ENCODE measurements at places on chromosomes 1 and 21. TPM values are rescaled to one million over a fixed set of nuclear protein-coding genes. Genes with fewer than 3 reads are reported as not detected.

GRCh38 chr1:83970114-83970513 lies 28.8 kb downstream of the TTLL7 start:
- no peaks in the 10 kb centered on the region for H3K27me3 ChIP-seq
- no peaks in the 10 kb centered on the region for H3K36me3 ChIP-seq
- no peak overlapping the region for H3K4me3 ChIP-seq
- H3K27ac ChIP-seq: no peak overlapping the region
- DNase-seq: no peak

GRCh38 chr1:240652549-240652948 lies 40.6 kb upstream of the GREM2 start:
- H3K27me3 ChIP-seq: no peaks in the 10 kb centered on the region
- H3K36me3 ChIP-seq: no peaks in the 10 kb centered on the region
- H3K27ac ChIP-seq: no peak overlapping the region

GRCh38 chr1:157849229-157849875 lies 7.7 kb upstream of the CD5L start:
- H3K27me3 ChIP-seq: no peaks in the 10 kb centered on the region
- H3K27ac ChIP-seq: peak overlapping the region; percentile 86
- H3K36me3 ChIP-seq: no peaks in the 10 kb centered on the region
- H3K4me1 ChIP-seq: peaks cover 64% of the 10 kb centered on the region
- H3K4me3 ChIP-seq: peak overlapping the region; percentile 42

- H3K4me3 ChIP-seq: no peak overlapping the region
- DNase-seq: no peak
- H3K4me1 ChIP-seq: no peaks in the 10 kb centered on the region
- H3K36me3 ChIP-seq: no peaks in the 10 kb centered on the region
- no peaks in the 10 kb centered on the region for H3K27me3 ChIP-seq
- H3K27ac ChIP-seq: no peak overlapping the region
Measured at GRCh38 chr1:91613595-91613994, 112.9 kb downstream of the CDC7 start.

DNA sequence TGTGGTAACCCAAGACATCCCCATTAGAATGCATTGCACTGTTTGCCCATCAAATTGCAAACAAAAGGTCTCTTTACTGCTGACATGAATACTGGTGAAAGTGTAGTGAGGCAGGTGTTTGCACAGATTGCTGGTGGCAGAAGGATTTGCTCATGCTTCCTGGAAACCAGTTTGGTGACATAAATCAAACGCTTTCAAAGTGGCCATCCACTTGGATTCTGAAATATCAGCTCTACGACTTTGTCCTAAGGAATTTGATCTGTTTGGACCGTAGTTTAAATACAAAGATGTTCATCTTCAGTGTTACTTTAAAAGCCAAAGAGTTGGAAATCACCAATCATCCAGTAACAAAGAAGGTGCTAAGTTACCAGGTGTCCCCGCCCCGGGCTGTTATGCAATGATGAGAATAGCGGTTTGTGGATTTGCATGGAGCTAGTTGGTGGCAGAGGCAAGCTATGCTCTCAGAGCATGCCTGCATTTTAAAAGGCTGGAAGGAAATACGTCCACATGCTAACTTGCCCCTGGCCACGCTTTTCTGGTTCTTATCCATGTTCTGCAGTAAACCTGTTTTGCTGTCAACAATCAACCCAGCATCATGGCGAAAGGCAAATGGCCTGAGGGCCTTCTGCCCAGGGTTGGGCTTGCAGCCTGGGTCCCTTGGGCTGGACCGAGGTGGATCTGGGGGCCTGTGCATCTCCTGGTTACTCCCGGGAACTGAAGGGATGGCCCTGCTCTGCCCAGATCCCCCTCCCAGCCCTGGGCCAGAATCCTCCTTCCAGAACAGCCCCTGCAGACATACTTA lies 49.2 kb downstream of the UMODL1 start:
- peak; percentile 58 for DNase-seq
- H3K27ac ChIP-seq: no peak overlapping the region
- peaks cover 57% of the 10 kb centered on the region for H3K27me3 ChIP-seq

DNA sequence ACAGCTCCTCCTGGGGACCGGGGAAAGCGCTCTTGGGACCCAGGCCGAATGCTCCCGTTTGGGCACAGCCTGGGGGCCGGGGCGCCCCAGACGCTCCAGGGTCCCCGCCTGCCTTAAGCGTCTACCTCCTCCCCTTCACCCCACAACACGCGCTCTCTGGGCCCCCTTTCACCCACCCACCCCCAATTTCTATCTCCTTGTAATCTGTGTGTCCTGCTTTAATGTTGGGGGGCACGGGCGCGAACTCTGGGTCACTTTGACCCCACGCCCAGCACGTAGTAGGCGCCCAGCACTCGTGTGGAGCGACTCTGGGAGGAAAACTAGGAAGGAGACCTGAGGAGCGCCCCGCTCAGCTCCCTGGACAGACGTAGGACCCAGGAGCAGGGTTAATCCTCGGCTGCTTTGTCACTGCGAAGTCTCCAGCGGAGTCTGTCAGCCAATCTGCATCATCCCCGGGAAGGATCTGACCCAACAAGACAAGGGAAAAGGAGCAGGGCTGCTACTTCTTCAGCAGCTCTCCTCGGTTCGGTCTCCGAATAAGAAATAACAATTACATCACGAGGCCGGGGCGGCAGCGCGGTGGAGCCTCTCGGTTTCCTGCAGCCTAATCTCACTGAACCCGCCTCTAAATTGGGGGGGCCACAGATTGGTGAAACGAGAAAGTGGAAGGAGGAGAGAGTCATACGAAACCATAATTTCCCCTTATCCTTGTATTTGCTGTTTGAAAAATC lies 757 bp upstream of the NRIP1 start:
- no peaks in the 10 kb centered on the region for H3K36me3 ChIP-seq
- H3K27me3 ChIP-seq: no peaks in the 10 kb centered on the region
- H3K4me1 ChIP-seq: peaks cover 35% of the 10 kb centered on the region
- H3K4me3 ChIP-seq: peak overlapping the region; percentile 72
- peak overlapping the region; percentile 94 for H3K27ac ChIP-seq

DNA sequence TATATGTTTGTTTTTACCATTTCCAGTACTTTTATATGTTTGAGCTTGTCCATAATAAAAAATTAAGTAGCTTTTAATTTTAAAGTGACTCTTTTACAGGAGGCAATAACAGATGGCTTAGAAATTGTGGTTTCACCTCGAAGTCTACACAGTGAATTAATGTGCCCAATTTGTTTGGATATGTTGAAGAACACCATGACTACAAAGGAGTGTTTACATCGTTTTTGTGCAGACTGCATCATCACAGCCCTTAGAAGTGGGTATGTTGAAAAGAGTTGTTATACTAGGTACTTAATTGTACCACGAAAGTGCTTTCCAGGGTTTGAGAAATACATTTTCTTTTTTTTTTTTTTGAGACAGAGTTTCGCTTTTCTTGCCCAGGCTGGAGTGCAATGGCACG lies 46.1 kb downstream of the RNF2 start:
- H3K27me3 ChIP-seq: no peaks in the 10 kb centered on the region
- H3K36me3 ChIP-seq: peaks cover 15% of the 10 kb centered on the region
- H3K4me3 ChIP-seq: no peak overlapping the region
- H3K27ac ChIP-seq: no peak overlapping the region
- DNase-seq: no peak
- H3K4me1 ChIP-seq: no peaks in the 10 kb centered on the region

GRCh38 chr1:23585321-23586022 lies 26.2 kb upstream of the ID3 start:
- peaks cover 33% of the 10 kb centered on the region for H3K4me1 ChIP-seq
- H3K27me3 ChIP-seq: no peaks in the 10 kb centered on the region
- no peak overlapping the region for H3K4me3 ChIP-seq
- no peak overlapping the region for H3K27ac ChIP-seq
- DNase-seq: no peak

- H3K27ac ChIP-seq: peak overlapping the region; percentile 80
- no peaks in the 10 kb centered on the region for H3K36me3 ChIP-seq
- no peaks in the 10 kb centered on the region for H3K27me3 ChIP-seq
- no peak overlapping the region for H3K4me3 ChIP-seq
- peaks cover 19% of the 10 kb centered on the region for H3K4me1 ChIP-seq
Measured at GRCh38 chr1:101379950-101380349, 143.1 kb downstream of the S1PR1 start.

DNA sequence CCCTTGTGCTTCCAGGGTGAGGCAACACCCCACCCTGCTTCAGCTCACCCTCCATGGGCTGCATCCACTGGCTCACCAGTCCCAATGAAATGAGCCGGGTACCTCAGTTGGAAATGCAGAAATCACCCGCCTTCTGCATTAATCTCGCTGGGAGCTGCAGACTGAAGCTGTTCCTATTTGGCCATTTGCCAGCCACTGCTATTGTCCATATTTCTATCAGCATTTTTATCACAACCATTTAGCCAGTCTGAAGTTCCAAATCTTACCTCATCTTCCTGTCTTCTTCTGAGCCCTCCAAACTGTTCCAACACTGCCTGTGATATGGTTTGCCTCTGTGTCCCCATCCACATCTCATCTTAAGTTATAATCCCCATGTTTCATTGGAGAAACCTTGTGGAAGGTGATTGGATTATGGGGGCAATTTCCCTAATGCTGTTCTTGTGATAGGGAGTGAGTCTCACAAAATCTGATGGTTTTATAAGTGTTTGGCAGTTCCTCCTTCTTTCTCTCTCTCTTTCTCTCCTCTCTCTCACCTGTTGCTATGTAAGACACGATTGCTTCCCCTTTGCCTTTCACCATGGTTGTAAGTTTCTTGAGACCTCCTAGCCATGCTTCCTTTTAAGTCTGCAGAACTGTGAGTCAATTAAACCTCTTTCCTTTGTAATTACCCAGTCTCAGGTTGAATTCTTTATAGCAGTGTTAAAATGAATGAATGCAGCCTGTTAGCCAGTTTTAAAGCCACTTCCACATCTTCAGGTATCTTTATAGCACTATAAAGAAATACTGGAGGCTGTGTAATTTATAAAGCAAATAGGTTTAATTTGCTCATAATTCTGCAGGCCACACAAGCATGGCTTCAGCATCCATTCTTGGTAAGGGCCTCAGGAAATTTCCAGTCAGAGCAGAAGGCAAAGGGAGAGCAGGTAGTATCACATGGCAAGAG lies 203.5 kb downstream of the FCRL5 start:
- no peak for DNase-seq
- H3K4me1 ChIP-seq: no peaks in the 10 kb centered on the region
- H3K27ac ChIP-seq: no peak overlapping the region
- H3K27me3 ChIP-seq: no peaks in the 10 kb centered on the region
- no peak overlapping the region for H3K4me3 ChIP-seq

- no peaks in the 10 kb centered on the region for H3K27me3 ChIP-seq
- no peak overlapping the region for H3K27ac ChIP-seq
- peaks cover 23% of the 10 kb centered on the region for H3K4me1 ChIP-seq
- H3K4me3 ChIP-seq: no peak overlapping the region
Measured at GRCh38 chr21:42194863-42195262, 24.1 kb upstream of the ABCG1 start.

GRCh38 chr1:222750651-222751050 lies 13.6 kb downstream of the FAM177B start:
- peak; percentile 65 for DNase-seq
- no peaks in the 10 kb centered on the region for H3K27me3 ChIP-seq
- H3K36me3 ChIP-seq: no peaks in the 10 kb centered on the region
- peaks cover 58% of the 10 kb centered on the region for H3K4me1 ChIP-seq
- peak overlapping the region; percentile 58 for H3K27ac ChIP-seq
- no peak overlapping the region for H3K4me3 ChIP-seq

- no peak overlapping the region for H3K27ac ChIP-seq
- H3K4me3 ChIP-seq: no peak overlapping the region
- peaks cover 8% of the 10 kb centered on the region for H3K4me1 ChIP-seq
Measured at GRCh38 chr1:151401860-151402259, 2.5 kb downstream of the PSMB4 start.

- no peak overlapping the region for H3K4me3 ChIP-seq
- no peak overlapping the region for H3K27ac ChIP-seq
- H3K4me1 ChIP-seq: peaks cover 14% of the 10 kb centered on the region
- H3K36me3 ChIP-seq: no peaks in the 10 kb centered on the region
- DNase-seq: no peak
- H3K27me3 ChIP-seq: no peaks in the 10 kb centered on the region
Measured at GRCh38 chr1:39905172-39905571, 3.5 kb upstream of the MYCL start.

The B3GALT5 gene
- polyA plus RNA-seq: not detected

The TEKT2 gene
- polyA plus RNA-seq: 0.25 TPM

The HES3 gene
- not detected for polyA plus RNA-seq

The ACTN2 gene
- not detected for polyA plus RNA-seq

The RORC gene
- 0.07 TPM for polyA plus RNA-seq

All from B cell (primary cell).